ENCODE measurements at places on chromosomes 2 and 18.

- no peak for DNase-seq
Measured at GRCh38 chr18:41351430-41351829, 603.6 kb upstream of the PIK3C3 start.

GRCh38 chr2:202965810-202966460 lies 48.7 kb upstream of the NBEAL1 start:
- no peak for DNase-seq

GRCh38 chr18:6564950-6565814 lies 150.5 kb upstream of the L3MBTL4 start:
- DNase-seq: no peak

DNA sequence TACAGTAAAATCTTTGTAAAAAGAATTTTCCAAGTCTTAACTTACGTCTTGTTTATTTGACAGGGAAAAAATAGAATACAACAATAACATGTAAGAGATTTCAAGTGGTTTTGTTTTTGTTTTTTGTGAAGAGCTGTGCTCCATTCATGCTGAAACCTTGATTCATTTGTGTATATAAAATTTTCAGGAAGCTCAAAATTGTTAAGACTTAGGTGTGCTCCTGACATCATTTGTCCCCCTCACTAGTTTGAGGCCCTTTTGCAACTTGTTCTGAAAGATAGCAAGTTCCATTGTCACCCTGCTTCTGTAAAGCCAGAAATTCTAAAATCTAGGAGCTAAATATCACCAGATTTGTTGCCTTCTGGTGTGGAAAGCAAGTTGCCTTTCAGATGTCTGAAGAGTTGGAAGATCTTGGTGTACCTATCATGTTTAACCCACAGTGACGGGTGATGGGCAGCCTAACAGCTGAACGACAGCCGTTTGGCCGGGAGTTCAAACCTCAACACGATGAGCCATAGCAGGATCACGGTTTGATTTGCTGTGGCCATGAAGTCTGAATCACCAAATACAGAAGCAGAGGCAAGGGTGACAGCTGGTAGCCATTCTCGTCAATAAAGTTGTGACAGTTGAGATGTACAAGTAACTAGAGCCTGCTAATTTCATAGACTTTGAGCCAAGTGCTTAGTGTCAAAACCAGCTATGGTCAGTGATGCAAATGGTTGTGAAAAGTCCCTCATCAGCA lies 205.5 kb upstream of the SP5 start:
- no peak for DNase-seq

DNA sequence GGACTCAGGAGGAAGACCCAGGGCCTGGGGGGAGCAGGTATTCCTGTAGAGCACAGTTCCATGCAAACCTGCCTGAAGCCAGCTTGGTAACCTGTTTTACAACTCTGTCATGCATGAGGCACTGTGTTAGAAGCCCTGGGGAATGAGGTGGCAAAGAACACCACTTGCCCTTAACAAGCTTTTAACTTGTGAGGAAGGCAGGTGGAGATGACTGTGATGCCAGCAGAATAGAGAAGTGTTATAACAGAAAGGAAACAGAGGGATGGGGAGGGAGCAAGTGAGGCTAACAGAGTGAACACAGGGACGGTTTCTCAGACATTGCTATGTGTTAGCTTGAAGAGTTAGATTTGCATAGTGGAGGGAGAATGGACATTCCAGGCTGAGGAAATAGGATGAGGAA lies 11.5 kb upstream of the IL1A start:
- DNase-seq: no peak

DNA sequence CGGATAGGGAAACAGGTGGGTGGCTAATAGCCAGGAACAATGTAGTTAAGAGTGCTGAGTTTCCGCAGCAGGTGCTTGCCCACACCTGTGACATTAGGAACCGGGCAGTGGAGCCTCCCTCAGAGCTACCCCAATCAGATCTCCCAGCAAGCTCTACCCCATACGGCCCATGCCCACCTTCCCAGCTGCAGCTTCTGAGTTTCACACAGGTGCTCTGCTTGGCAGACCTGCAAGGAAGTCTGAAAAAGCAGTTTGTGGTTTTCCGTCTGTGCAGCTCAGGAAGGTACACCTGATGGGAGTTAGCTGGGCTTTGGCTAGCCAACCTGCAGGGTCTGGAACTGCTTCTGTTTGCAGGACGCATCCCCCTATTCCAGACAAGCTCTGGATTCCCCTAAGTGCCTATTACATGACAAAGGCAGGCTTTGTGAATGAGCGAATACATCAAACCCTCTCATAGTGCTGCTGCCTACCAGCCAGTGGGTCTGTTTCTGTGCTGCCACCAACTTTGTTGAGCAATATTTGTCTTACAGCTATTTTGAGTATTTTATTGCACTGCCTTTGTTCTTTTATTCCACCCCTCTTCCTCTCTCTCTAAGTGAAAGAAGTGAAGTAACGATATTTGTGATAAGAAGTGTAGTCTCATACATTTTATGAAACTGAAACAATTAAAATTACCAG lies 24.7 kb upstream of the CEP68 start:
- DNase-seq: no peak

All from stimulated activated CD8-positive, alpha-beta memory T cell treated with anti-CD3 and anti-CD28 coated beads, Interleukin-7, amount 100 ng/mL, for 1 hour (primary cell).